ENCODE measurements at places on chromosomes 6 and 20.

DNA sequence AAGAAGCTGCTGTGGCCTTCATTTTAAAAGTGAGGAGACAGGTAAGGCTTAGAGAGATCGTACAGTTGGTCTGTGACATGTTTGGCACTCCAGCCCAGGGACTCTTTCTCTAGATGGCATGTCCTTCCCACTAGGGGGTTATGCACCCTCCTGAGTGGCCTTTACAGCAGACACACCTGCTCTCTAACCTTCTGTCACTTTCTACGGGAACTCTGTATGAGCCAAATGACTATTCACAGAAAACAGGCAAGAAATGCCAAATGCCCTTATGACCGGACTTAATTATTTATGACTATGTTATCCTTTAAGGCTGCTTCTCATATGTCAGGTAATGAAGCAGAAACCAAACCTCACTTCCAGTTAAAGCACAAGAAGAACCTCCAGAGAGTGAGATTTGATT lies 91.2 kb downstream of the MAP3K5 start:
- no peak for DNase-seq

DNA sequence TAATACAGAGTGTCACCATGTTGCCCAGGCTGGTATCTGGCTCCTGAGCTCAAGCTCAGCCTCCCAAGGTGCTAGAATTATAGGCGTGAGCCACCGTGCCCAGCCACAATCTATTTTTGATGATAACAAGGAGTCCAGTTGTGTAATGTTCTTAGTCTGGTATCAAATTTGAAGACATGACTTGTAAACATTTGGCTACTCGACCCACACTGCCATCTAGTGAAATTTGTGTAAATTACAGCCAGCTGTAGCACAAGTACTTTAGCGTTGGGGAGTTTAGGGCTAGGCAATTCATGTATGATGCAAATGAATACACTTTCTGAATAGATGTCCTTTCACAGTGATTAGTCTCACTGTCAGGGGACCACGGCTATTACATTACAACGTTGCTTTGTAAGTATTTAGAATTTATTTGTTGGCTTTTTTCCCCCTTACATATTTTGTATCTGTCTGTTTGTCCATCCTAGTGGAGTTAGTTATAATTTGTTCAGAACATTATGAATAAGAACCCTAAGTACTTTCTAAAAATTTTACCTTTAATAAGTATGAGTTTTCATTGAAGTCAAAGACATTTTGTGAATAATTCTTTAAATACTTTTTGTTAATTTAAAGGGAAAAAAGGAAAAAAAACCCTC lies 139.7 kb downstream of the PRDM13 start:
- DNase-seq = no peak

DNA sequence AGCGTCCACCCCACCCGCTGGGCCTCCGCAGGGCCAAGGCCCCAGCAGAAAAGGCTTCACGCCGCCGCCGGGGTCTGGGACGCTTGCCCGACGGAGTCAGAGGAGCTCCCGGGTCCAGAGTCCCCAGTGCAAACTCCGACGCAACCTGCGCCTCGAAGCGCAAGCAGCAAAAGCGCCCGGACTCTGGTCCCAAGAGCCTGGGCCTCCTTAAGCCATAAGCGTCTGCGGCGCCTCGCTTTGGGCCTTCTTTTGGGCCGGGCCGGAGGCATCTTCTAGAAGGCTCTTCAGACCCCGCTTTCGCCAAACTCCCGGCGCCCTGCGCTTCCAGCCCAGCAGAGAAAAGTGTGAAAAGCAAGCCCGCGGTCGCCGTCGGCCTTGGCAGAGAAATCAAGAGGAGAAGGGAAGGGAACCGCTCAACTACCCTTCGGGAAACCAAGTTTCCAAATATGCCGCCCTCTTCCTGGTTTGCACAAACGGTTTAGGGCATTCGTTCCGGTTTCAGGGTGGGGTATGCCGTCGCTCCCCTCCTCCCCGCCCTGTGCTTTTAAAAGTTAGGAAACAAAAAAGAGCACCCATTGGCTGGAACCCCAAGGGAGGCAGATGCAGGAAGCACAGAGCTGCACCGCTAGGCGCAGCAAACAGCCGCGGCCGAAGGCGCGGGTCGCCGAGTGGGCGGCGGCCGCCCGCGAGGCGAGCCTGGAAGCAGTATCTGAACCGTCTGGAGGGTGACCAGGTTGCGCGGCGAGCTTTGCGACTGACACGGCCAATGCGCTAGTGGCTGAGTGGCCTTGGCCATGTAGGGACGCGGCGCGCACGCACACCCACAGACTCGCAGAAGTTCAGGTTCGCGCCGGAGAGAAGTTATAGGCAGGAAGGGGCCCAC lies 1.2 kb downstream of the TBX18 start:
- no peak for DNase-seq

GRCh38 chr6:43738877-43739641 lies 31.0 kb upstream of the VEGFA start:
- DNase-seq = no peak

DNA sequence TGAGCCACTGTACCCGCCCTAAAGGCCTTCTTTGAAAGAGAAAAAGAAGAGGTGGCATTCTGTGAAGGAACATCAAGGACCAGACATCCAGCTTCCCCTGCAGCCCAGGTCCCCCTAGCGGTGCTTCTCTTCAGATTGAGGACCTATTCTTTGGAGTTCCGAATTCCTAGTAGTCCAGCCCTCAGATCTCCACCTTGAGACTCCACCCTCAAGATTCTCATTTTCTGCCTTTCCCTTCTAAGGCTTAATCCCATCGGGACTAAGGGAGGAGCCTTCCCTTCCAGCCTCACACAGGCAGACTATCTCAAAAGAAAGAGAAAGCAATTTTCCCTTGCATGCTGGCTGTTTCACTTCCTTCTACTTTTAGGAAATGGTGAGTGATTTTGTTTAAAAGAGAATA lies 32.5 kb downstream of the MUC22 start:
- DNase-seq = no peak

DNA sequence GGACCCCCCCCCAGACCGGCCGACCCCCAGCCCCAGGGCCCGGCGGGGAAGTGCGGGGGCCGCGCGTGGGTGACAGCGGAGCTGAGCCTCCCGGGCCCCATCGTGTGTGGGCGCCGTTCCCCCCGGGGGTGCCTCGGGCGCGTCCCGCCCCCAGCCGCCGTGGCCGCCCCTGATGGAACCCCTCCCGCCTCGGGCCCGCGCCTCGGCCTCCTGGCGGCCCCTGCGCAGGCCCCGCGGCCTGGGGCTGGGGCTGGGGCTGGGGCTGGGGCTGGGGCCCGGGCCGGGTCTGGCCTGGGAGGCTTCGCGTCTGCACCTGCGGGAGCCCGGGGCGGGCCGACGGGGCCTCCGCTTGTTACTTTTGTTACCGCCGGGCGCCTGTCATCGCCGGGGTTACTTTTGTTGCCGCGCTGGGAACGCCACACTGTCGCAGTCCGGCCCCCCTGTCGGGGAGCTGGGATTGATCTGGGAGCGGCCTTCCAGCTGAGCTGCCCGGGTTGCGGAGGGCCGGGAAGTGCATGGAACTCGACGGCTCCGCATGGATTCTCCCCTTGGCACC lies 598 bp downstream of the OGFR start:
- no peak for DNase-seq

DNA sequence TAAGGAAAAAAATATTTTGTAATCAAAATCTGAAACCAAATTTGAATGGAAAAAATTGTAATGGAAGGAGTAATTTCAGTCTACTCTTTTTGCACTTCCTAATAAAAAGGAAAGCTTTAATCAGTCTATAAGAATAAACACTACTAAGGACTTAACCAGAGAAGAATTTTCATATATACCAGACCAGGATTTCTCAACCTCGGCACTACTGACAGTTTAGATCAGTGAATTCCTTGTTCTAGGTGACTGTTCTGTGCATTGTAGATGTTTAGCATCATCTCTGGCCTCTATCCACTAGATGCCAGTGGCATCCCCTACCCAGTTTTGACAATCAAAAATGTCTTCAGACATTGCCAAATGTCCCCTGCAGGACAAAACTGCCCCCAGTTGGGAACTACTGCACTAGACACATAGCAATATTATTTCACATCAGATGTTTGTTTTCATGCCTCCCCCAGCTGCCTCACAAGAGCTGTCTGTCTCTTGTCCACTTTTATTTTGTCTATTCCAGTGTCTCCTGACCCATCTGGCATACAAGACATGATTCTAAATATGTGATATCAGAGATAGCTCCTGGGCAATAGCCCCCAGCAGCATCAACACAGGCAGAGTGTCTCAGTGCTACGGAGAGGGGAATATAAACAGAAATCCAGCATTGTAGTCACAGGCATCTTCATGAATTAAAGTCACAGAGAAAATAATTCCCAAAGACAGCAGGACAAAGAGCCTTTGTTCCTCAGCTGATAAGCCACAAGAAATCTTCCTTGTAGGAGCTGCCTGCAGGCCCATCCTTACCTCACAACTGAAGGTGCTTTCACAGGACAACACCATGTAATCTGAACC lies 27.0 kb downstream of the DNAAF9 start:
- no peak for DNase-seq

DNA sequence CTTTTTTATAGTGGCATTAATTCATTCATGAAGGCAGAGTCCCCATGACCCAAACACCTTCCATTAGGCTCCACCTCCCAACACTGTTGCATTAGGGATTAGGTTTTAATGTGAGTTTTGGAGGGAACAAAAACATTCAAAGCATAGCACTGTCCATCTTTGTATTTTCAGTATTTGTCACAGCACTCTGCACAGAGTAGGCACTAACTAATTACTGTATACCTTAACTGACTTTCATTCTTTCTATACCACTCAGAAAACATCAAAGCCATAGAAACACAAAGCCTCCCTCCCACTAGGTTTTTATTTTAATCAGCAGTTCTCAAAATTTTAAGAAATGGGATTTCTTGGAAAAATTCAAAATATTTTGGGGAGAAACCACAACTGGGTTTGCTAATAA lies 21.8 kb upstream of the AHI1 start:
- no peak for DNase-seq

GRCh38 chr6:4902363-4902762 lies 101.5 kb downstream of the RPP40 start:
- DNase-seq = no peak

Measured in stimulated activated CD8-positive, alpha-beta memory T cell treated with anti-CD3 and anti-CD28 coated beads, Interleukin-4, amount 100 ng/mL, for 1 hour (primary cell).